Activated CD4-positive, alpha-beta T cell treated with anti-CD3 and anti-CD28 coated beads, Interleukin-2, amount 10 ng/mL, durations not matched to agents 7 days and 5 days (primary cell): ENCODE measurements at places on chromosomes 4 and X. TPM values are rescaled to one million over a fixed set of nuclear protein-coding genes. Genes with fewer than 3 reads are reported as not detected.

The HTR2C gene
- not detected for total RNA-seq

The GALNT7 gene
- total RNA-seq = 23.6 TPM

The ADH7 gene
- total RNA-seq = not detected

The PAGE2B gene
- total RNA-seq = not detected

The COL25A1 gene
- not detected for total RNA-seq

The KIF4A gene
- 40.5 TPM for total RNA-seq

The NIPAL1 gene
- total RNA-seq = 0.62 TPM
